ENCODE measurements at places on chromosomes 7 and 10.

DNA sequence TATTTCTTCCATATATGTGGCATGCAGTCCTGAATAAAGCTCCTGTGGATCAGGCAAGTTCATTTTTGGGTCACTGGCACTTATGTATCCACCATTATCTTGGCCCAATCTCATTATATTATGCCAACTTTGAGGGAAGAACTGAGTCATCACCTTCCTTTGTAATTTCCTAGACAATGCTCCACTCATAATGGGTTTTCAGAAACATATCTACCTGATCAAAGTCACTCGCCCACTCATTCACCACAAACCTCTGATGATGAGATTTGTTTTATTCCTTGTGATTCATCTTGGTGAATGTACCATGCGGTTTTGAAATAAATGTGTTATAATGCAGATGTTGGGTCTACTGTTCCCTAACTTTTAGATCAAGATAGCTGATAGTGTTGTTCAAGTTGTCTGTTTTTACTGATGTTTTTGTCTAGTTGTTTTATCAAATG, 525.8 kb downstream of the KIF20B start:
- DNase-seq, result peak; percentile 21

GRCh38 chr7:154388999-154389398, 336.8 kb downstream of the DPP6 start:
- no peak for DNase-seq

DNA sequence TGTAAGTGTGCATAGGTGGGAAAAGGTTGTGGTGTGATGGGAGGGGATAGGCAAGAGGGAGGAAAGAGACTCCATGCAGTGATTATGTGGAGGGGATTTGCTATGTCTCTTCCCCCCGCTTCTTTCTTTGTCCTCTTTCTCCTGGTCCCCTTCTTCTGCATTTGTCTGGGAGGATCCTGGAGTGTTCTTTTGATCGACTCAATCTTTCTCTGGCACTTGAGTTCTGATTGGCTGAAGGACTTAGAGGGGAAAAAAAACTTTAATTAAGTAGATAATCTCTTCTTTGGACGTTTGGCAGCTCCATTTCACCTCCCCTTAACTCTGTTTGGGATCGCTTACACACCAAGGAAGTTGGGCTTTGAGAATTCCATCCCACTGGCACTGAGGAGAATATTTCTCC, at the start of gene WNT8B:
Gene WNT8B (plus strand): TSS at position 301 of the 400 bp plus-strand sequence. CDS start 160 bp downstream, outside the sequence.
- DNase-seq, result no peak

DNA sequence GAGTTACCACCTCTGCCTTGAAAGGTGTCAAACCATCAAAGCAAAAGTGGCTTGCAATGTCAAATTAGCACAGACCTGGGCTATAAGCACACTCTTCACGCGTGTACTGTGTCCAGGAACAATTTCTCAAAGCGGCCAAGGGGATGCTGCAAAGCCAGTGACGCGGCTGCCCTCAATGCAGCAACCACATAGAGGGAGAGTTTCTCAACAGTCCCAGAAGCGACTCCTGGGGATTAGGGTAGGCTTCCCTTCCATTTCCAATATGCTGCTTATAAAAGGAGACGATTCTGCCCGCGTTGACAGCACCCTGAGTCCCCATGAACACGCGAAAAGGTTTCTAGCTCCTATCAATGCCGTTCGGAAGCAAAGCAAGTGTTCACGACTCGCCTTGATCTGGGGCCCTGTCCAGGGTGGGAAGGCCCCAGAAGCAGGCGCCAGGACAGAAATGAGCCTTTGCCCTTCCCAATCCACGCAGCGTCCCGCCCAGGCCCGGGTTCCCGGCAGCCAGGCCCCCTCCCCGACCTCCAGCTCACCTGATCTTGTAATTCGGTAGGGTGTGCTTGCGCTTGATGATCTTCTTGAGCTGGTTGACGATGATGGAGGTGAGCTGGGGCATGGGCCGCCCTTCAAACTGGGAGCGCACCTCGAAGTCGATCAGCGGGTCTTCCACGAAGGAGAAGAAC, 1.3 kb downstream of the PDZD8 start:
- DNase-seq, result peak; percentile 30

GRCh38 chr7:154581251-154581890, 421.6 kb downstream of the PAXIP1 start:
- DNase-seq, result no peak

DNA sequence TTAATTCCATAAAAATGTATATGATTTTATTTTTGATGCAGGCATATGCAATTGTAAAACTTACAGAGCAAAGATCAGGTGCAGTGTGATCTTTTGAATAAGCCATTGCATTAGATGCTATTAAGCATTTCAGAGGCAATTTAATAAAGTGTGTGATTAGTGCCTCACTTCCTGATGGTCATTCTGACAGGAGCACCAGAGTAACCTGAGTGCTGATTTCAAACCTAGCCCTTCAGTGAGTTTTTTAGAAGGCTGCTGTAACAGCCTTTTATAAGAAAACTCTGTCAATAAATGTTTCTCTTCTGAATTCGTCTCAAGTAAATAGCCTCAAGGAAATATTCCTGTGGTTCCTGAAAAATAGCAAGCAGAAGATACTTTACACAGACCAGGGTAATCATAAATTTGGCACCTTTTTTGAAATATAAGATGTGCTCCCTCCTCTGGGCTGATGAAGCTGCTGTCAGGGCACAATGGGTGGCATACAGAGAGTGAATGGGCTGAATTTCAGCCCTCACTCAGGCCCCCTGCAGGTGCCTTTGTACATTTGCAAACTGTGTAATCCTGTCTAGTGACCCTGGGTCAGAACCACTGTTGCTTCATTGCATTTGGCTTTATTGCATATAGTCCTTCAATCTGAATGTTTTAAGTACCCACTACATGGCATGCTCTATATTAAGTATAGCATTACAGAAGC, 193.7 kb upstream of the CSTF2T start:
- peak; percentile 1 for DNase-seq

- DNase-seq, result peak; percentile 69
Measured at GRCh38 chr10:22325272-22326144, 4.6 kb downstream of the BMI1 start.

DNA sequence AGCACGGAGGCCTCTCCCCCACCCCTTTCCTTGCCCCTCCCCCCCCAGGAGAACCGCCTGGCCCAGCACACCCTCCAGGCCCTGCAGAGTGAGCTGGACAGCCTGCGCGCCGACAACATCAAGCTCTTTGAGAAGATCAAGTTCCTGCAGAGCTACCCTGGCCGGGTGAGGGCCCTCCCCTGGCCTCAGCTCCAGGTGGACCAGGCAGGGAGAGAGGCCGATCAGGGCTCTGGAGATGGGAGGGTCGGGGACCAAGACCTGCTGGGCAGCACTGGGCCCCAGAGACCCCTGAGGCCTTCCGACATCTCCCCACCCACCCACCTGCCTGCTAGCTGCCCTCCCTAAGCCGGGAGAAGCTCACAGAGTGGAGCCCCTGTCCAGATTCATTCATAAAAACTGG, 8.8 kb upstream of the SH2B2 start:
- DNase-seq, result no peak

GRCh38 chr10:74093530-74094164, 57.0 kb downstream of the AP3M1 start:
- no peak for DNase-seq

GRCh38 chr7:12322903-12323300, 80.8 kb downstream of the VWDE start:
- DNase-seq, result no peak

DNA sequence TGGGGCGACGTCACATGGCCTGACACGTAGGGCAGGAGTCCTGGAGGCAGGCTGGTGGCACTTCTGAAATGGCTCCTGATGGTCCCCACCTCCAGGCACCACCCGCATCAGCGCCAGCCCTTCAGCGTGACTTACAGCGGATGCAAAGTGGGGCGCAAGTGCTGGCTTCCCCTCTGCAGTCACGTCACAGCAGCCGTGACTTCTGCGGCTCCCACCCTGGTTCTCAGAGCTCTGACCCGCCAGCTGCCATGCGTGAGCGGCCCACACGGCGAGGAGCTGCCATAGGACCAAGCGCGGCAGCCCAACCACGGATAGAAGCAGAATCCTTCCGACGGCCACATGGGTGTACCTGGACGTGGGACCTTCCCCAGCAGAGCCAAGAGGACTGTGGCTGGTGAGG, 159.0 kb downstream of the ELFN1 start:
- DNase-seq, result no peak

DNA sequence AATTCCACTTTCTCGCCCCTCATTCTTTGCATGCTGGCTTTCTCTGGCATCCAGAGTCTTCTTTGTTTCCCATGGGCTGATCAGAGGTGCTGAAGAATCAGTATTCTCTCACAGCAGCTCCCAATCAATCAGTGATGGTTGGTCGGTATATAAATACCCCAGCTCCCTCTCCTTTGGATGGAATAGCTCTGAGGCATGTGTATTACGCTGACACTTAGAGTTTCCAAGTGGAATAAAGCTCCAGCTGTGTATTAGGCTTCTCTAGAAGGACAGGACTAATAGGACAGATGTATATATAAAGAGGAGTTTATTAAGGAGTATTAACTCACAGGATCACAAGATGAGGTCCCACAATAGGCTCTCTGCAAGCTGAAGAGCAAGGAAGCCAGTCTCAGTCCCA, 218.3 kb upstream of the GRB10 start:
- no peak for DNase-seq

DNA sequence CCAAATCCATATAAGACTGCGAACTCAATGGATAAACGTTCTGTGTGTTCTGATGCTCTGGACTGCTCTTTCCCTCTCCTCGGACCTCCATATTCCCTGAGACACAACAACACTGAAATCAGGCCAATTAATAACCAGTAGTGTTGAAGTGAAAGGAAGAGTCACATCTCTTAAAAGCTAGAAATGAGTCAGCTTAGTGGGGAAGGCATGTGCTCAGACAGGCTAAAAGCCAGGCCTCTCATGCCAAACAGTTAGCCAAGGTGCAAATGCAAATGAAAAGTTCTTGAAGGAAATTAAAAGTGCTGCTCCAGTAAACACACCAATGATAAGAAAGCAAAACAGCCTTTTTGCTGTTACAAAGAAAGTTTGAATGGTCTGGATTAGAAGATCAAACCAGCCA, 29.3 kb downstream of the TNS3 start:
- DNase-seq, result no peak

DNA sequence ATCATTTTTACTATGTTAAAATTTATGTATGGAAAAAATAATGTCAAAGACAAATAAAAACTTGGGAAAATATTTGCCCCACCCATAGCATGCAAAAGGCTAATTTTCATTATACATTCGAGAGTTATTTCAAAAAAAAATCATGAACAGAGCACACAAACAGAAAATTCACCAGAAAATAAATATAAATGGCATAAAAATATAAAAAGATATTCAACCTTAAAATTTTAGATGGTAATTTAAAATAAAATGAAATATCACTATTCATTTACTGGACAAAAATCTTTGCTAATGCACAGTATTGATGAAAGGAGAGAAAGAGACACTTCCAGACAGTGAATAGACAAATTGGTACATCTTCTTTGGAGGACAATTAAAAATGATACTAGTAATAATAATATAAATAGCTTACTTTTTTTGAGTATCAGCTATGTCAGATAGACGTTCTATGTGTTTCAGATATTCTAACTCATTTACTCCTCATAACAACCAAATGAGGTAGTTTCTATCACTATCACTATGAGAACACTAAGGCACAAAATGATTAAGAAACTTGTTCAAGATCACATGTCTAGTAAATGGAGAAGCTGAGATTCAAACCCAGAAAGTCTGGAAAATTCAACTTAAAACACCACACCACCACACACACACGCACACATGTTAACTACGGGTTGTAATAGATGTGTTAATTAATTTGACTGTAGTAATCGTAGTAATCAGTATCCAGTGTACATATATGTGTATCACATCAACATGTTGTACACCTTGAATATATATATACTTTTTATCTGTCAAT, 63.0 kb downstream of the CCDC71L start:
- DNase-seq, result no peak

DNA sequence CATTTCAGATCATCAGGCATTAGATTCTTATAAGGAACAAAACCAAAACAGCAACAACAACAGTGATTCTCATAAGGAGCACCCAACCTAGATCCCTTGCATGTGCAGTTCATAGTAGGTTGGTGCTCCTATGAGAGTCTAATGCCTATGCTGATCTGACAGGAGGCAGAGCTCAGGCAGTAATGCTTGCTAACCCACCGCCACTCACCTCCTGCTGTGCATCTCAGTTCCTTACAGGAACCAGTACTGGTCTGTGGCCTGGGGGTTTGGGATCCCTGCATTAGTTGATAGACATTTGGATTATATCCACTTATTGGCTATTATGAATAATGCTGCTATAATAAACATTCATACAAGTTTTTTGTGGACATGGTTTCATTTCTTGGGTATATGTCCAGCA, 14.0 kb downstream of the MKLN1 start:
- no peak for DNase-seq

- no peak for DNase-seq
Measured at GRCh38 chr10:110487411-110488331, 10.0 kb upstream of the DUSP5 start.

DNA sequence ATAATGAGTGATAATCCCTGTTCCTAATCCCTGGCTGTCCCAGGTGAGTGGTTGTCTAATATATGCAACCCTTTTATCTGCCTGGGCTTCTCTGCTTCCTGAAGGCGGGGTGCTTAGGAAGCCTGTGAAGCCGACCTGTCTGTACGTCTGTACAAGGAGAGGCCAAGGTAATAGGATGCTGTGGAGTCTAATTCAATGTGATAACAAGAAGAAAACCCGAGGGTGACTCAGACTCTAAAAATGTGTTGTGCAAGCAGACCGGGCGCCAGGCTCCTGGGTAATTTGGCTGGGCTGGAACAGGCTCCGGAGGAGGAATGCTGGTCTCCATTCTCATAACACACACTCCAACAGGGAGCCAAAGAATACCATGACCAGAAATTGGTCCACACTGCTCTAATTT, 43.6 kb downstream of the THNSL1 start:
- no peak for DNase-seq

GRCh38 chr10:24721229-24722106, 2.2 kb downstream of the ARHGAP21 start:
- DNase-seq, result no peak

GRCh38 chr7:154640266-154640865, 362.6 kb downstream of the PAXIP1 start:
- DNase-seq, result no peak

DNA sequence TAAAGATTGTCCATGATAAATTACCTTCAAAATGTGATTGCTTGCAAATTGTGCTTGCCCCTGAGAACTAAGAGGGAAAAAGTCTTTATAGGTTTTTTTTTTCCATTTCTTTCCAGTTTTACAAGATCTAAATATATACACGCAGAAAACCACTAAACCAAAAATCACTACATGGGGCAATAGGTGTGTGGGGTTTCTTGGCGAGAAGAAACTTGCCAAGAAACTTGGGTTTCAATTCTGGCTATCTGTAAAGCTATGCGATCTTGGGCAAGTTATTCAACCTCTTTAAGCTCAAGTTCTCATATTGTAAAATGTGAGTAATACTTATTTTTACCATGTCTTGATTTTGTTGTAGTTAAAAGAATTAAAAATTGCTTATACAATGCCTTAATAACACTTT, 17.0 kb downstream of the CUBN start:
- DNase-seq, result no peak

- no peak for DNase-seq
Measured at GRCh38 chr7:80781561-80781979, 137.3 kb downstream of the SEMA3C start.
